ENCODE measurements at places on chromosomes 7 and 10.

GRCh38 chr10:23037152-23037551 is 58.2 kb upstream of the MSRB2 start:
- no peak for DNase-seq

DNA sequence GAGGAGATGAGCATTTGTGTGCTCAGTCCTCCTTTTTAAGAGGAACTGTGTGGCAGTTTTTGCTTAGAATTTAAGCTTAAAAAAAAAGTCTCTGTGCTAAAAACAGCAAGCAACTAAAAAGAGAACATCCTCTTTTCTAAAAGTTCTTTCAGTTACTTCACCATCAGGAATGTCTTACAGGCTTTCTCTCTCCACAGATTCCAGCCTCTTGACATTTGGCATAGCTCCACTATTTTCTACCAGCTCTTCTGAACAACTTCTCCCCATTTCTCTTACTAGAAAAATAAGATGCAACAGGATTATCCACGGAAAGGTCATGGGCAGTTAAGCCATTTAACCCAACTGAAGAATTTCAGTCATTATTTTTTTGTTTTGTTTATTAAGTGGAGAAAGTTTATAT is 13.2 kb downstream of the PCLO start:
- no peak for DNase-seq

DNA sequence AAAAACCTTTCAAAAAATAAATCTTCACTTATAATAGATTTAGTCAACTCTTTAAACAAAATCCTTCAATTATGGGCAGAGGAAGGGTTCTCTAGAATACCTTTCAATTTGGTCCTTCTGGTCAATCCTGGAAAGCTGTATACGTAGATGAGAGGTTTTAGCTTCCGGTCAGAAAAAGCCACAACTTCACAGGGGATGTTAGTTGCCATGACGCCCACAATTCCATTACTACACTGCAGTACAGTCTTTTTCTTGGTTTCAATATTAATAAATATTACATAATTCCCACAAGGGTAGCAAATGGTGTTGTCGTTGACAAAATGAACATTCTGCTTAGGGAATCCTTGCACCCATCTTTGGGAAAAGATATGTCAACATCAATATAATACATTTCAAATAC is 1.7 kb downstream of the CFAP43 start:
- no peak for DNase-seq

GRCh38 chr7:45089341-45089891 is 647 bp upstream of the NACAD start:
- DNase-seq = peak; percentile 64

DNA sequence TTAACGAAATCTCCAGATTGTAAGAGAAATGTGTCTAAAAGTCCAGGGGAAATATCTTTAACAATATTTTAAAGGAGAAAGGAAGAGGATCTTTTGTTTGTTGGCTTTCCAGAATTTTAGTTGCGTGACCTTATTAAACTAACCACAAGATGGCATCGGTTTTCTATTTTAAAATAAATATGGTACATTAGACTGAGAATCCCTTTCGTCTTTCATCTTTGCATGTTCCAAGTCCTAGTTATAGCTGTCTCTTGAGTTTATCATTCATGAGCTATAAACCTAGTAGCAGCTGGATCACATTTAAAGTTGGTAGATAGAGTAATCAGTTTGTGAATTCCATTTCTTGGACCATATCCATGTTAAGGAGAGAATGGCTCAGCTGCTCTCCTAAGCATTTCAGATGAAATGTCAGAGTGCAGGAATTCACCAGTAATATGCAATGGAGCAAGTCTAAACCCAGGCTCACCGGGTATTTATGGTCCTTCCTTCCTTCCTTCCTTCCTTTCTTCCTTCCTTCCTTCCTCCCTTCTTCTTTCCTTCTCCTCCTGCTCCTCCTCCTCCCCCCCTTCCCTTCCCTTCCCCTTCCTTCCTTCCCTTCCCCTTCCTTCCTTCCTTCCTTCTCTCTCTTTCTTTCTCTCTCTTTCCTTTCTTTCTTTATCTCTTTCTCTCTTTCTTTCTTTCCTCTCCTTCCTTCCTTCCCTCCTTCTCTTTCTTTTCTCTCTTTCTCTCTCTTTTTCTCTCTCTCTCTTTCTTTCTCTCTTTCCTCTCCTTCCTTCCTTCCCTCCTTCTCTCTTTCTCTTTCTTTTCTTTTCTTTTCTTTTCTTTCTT is 57.8 kb upstream of the RAB18 start:
- DNase-seq = peak; percentile 16

- no peak for DNase-seq
Measured at GRCh38 chr10:24485304-24485703, 238.4 kb downstream of the ARHGAP21 start.

GRCh38 chr10:119803264-119803663 is 69.4 kb downstream of the MCMBP start:
- DNase-seq = no peak

GRCh38 chr7:37732253-37732652 is 48.7 kb downstream of the GPR141 start:
- DNase-seq = peak; percentile 28

GRCh38 chr7:118245267-118246040 is 20.9 kb downstream of the ANKRD7 start:
- peak; percentile 28 for DNase-seq

DNA sequence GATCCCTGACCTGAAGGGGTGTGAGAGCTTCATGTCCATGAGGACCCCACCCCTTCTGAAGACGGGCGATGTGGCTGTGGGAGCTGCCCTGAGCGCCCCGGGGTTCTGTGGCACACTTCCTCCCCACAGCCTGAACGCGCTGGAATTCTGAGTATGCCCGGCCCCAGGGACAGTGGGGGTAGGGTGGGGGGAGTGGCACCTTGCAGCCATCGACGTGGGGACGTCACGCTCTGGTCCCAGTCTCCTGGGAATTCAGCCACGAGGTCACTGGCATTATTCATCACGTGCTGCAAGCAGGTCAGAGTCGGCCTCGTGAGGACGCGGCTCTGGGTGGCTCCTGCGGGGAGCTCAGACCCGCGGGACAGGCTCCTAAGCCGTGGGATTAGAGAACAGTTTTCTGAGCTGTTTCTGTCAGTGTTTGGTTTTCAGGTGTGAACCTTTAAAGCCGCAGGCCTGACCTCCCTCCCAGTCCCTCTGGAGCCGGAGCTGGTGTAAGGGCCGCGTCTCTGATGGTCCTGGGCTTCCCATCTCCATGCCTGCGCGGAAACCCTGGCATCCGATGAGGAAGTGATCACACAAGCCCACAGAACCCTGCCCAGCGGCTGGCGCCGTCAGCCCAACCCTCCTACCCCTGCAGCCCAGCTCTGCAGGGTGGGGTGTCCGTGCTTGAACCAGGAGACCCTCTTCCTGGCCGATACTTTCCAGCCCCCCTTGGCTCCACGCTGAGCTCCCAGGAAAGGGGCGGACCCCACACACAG is 16.1 kb downstream of the GPR146 start:
- DNase-seq = no peak

DNA sequence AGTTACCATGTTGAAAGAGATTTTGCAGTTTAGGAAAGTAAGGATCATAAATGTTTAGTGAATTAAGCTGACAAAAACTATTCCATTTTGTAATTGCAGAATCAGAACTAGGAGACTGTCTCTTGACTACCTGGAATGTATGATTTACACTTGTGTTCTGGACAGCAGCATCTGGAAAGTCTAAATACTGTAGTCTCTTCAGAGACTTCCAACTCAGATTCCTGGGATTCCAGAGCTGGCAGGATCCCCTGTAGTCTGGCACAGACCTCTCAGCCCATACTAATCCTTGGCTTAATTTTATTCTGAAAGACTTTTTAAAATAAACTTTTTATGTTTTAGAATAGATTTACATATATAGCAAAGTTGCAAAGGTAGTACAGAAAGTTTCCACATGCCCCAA is 452.7 kb downstream of the DPP6 start:
- DNase-seq = no peak

DNA sequence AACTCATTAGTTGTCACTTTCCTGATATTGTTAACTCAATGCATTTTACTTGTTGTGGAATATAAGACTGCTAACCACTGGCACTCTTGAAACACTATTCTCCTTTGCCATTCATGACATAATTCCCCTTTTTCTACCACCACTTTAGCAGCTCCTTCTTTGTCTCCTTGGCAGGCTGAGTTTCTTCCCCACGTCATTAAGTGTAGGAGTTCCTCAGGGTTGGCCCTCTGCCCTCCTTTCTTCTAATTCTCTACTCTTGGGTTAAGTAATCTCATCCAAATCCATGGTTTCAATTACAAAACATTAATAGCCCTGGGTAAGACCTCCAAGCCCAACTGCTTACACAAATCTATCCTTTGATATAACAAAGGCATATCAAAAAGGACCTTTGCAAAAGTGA is 175.1 kb downstream of the HGF start:
- DNase-seq = no peak

GRCh38 chr7:100894860-100895700 is 608 bp downstream of the ACHE start:
- DNase-seq = peak; percentile 46

DNA sequence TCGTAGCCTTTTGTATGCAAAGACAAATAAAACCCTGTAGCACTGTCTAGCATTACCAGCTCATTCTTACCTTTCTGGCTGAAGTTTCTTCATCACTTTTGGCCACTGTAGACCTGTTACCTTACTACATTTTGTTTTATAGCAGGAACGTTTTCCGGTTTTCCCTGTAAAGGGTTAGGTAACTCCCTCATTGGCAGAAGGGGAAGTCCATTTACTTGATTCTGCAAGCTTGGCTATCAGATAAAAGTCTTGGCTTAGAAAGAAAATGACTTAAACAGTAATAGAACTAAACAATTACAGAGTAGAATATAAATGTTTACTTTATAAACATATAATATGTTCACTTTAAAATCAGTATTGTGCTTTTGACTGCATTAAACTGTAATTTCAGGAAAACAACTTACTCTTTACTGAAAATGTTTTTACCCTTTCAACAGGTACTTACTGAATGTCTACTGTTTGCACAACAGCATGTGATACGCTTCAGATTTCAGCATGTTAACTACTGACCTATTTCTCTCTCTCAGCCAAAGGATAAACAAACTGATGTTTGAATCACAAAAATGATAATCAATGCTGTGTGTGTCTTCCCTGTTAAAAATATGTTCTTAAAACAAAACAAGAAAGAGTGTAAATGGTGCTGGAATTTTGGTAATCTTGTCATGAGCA is 67.1 kb downstream of the OTUD1 start:
- no peak for DNase-seq

DNA sequence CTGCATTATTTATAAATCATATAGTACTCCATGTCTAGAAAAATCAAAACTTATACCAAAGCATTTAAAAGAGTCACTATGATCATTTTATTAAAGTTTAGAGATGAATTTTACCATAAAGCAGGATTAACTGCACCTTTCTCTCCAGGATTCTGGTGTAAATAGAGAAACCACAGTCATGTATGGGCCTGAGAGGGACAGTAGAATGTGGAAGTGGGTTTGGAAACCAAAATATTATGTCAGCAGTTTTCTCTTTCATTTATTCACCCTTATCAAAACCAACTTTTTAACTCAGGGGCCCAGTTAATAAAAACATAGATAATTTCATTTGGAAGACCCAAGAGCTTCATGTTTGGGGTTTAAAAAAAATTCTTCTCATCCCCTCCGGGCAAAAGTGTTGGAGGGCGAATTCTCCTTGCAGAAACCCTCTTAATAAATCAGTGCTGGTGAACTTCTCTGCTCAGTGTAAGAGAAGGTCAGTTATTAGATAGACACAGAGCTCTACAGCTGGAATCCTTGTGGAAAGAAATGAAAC is 266.2 kb downstream of the CREB5 start:
- DNase-seq = no peak

GRCh38 chr7:78906735-78907134 is 546.7 kb downstream of the MAGI2 start:
- DNase-seq = no peak

DNA sequence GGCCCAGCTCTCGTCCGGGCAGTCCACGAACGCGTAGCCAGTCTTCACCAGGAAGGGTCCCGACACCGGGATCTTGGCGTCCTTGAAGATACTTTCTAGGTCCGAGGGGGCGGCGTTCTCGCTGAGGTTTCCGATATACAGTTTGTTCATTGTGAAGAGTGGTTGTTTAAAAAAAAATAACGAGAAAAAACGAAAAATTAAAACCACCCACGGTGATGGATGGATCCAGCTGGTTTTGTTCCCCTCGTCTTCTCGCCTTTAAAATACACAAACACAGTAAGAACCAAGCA is 385 bp downstream of the IGF2BP3 start:
- DNase-seq = no peak

DNA sequence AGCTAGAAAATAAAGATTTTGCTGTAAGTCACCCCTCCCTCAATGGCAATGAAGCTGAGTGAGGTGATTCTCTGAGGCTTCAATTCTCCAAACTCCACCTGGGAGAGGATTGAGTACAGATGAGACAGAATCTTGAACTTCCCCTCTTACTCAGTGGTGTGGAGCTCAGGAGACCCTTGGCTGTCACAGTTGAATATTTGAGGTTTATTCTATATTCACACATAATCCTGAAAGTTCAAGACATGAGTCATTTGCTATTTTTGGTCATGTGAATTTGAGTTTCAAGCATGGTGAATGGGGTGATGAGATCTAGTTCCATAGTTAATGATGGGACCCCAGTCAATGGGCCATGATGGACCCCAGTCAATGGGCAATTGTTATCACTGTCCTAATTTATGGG is 13.9 kb upstream of the TECTB start:
- no peak for DNase-seq

GRCh38 chr10:22252801-22253579 is 35.2 kb upstream of the EBLN1 start:
- peak; percentile 31 for DNase-seq

DNA sequence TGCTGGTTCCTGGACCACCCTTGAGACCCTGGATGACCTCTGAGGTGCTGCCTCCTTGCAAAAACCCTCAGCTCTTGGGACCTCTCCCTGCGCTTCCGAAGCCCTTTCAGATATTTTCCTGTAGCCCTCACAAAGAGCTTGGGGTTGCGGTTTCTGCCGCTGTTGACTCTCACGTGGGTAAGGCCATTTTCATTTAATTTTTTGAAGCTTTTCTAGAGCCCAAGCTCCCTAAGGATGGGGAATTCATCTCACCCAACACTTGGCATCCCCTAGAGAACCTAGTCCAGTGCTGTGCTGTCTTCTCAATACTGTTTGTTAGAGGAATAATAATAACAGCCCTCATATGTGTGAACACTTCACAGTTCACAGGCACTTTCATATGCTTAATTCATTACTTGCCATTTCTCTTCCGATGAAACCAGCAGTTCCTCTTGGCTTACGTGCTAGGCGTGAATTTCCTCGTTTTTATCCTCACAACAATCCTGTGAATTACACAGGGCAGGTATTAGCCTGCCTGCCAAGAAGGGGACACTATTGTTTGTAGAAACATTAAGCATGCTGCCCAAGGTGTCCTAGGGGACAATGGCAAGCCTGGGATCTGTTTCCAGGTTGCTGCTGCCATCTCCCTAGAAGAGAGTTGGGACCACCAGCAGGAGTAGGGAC is 71.6 kb upstream of the CTBP2 start:
- DNase-seq = no peak

GRCh38 chr10:101027106-101027720 is 3.7 kb downstream of the PDZD7 start:
- DNase-seq = no peak

DNA sequence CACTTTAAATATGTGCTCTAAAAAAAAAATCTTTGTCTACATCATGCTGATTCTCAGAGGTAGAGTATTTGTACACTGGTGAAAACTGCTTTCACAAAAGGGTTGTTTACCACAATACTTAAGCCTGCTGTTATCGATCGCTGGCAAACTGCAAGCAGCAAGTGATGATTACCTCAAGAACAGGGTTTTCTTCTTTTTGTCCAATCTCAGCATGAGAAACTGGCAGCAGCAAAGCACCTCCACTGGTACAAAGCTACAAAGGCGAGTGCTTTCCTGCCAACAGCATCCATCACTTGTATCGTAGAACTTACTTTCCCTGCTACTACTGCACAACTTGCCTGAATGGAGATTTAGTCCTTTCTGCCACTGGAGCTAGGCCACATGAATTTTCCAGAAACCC is 276.5 kb downstream of the DGKB start:
- DNase-seq = no peak

Measured in activated CD4-positive, alpha-beta T cell treated with anti-CD3 and anti-CD28 coated beads, Interleukin-2, amount 50 U/mL, for 16 hours (primary cell).